ENCODE measurements at places on chromosomes 4 and X.

GRCh38 chr4:86043755-86044592 is 315.9 kb downstream of the MAPK10 start:
- DNase-seq, result peak; percentile 2
- H3K27me3 ChIP-seq, result no peaks in the 10 kb centered on the region
- H3K4me3 ChIP-seq, result no peak overlapping the region
- no peaks in the 10 kb centered on the region for H3K4me1 ChIP-seq
- H3K36me3 ChIP-seq, result no peaks in the 10 kb centered on the region

DNA sequence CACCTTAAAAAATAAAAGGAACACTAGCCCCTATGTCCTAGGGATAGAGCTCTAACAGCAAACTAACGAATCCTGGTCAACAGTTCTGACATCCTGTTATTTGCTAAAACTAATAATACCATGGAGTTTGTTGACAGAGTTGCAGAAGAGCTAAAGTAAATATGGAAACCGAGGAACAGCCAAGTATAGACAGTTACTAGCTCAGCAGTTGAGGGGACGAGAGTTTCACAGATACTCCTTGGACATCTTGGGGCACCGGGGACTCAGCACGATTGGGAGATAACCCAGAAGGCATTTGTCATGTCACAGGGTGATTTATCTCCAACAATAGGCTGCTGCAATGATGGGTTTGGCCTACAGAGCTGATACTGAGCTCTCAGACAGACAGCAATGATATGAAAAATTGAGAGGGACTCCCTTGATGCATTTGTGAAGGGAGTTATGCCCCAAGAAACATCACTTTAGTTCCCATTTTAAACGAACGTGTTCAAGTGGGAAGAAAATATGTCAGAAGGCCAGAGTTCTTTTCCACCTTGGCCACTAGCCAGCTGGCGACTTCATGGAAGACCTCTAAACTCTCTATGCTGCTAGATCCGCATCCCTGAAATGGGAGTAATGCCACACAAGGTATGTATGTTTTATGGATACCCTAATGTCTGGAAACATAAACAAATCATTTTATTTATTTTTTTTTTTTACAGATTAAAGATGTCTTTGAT is 48.6 kb downstream of the TSC22D3 start:
- no peaks in the 10 kb centered on the region for H3K27me3 ChIP-seq
- no peak for DNase-seq

- H3K27me3 ChIP-seq, result no peaks in the 10 kb centered on the region
- H3K4me1 ChIP-seq, result peaks cover 1% of the 10 kb centered on the region
- peaks cover 40% of the 10 kb centered on the region for H3K36me3 ChIP-seq
- H3K27ac ChIP-seq, result no peak overlapping the region
- no peak overlapping the region for H3K4me3 ChIP-seq
- DNase-seq, result peak; percentile 9
Observed at GRCh38 chr4:102299354-102300107, 45.8 kb downstream of the SLC39A8 start.

DNA sequence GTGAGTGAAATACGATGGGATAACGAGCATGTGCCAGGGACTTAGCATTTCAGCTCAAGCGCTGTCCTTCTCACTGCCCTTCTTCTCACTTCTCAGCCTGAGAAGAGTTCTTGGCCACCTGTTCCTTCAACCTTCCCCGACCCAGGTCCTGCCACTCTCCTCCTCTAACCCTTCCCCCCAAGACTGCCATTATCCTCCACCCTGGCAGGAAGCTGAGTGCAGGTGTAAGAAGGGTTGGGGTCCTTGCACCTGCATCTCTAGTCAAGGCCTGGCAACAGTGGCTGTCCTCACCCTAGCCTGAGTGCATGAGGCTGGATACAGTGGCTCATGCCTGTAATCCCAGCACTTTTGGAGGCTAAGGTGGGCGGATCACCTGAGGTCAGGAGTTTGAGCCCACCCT is 19.9 kb upstream of the STIM2 start:
- peaks cover 4% of the 10 kb centered on the region for H3K4me1 ChIP-seq
- no peaks in the 10 kb centered on the region for H3K27me3 ChIP-seq
- no peak overlapping the region for H3K4me3 ChIP-seq

- no peak for DNase-seq
- no peaks in the 10 kb centered on the region for H3K4me1 ChIP-seq
- H3K27ac ChIP-seq, result no peak overlapping the region
- no peaks in the 10 kb centered on the region for H3K36me3 ChIP-seq
- H3K4me3 ChIP-seq, result no peak overlapping the region
Observed at GRCh38 chr4:54842226-54842625, 184.5 kb downstream of the KIT start.

DNA sequence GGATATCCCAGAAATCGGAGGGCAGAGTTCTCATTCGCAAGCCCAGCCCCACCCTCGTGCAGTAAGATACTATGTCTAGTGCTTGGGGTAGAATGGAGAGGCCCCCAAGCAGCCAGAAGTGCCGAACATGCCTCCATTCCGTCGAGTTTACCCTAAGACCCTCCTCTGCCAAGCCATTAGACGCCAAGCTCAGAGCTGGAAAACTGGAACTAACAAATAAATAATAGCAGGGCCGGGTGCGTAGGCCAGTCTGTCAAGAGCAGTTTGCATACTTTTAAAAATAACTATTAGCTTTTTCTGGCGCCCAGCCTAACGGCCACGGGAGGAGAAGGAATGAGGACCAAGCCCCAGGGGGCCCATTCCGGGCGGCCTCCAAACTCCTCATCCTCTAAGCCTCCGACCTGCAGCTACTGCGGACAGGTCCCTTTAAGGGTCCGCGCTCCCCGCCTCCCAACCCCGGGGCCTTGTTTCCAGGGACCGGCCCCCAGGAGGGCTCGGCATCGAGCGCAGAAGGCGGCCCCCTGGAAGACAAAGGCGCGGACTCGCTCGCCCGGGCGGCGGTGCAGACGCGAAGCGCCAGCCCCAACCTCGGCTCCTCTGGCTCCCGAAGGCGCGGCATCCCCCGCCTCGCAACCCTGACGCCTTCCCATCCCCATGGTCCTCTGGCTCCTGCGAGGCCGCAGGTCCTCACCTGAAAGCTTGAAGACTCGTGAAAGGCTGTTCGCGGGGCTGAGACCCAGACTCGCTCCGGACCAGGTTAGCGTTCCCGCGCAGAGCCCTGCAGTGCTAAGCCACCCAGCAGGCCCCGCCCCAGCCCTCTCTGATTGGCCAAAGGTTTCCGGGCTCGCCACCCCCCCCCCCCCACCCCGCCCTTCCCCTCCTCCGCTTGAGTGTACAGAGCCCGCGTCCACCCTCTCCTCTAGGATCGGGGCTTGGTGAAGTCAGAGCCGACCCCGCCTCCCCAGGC is at the start of gene TMSB15A:
Gene TMSB15A (minus strand): TSS at position 765 of the 967 bp plus-strand sequence.
- H3K4me1 ChIP-seq, result peaks cover 9% of the 10 kb centered on the region
- peak; percentile 50 for DNase-seq
- H3K27me3 ChIP-seq, result peaks cover 34% of the 10 kb centered on the region
- peak within 1 kb of the TSS; percentile 74 for H3K4me3 ChIP-seq
- no peaks in the 10 kb centered on the region for H3K36me3 ChIP-seq
- H3K27ac ChIP-seq, result no peak within 1 kb of the TSS

DNA sequence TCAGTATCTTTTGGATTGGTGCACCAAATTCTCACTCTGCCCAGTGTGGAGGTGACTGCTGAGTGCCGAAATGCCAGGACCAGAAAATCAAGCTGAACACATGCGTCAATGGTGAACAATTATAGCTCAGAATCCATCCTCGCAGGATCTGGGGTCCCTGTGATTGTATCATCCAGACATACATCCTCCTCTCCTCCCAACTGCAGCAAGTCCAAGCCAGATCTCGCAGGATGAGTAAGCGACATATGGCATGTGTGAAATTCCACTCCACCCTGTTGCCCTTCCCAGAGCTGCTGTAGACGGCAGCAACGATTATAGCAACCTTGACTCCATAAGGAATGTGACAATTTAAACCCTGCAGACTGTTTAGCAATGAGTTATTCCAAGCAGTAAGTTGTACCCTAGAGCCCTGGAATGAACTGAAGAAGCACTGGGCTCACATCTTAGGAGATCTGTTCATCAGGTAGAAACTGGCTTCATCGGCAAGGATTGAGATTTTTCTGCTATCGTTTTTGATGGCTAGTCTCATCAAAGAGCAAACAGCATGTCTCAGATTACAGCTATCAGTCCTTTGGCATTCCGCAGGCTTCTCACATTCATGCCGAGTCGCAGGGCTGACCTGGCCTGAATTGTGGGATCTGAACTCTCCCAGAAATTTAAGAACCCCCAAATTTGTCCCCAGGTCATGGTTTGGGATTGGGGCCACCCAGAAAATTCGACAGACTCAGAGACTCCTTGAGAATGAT is 35.5 kb upstream of the SORBS2 start:
- H3K4me1 ChIP-seq, result no peaks in the 10 kb centered on the region
- H3K27me3 ChIP-seq, result no peaks in the 10 kb centered on the region
- DNase-seq, result no peak
- H3K4me3 ChIP-seq, result no peak overlapping the region
- H3K27ac ChIP-seq, result no peak overlapping the region

- no peak overlapping the region for H3K4me3 ChIP-seq
- no peaks in the 10 kb centered on the region for H3K27me3 ChIP-seq
- H3K27ac ChIP-seq, result no peak overlapping the region
- peaks cover 11% of the 10 kb centered on the region for H3K4me1 ChIP-seq
- H3K36me3 ChIP-seq, result no peaks in the 10 kb centered on the region
- no peak for DNase-seq
Observed at GRCh38 chr4:3340700-3341083, 47.9 kb downstream of the RGS12 start.

DNA sequence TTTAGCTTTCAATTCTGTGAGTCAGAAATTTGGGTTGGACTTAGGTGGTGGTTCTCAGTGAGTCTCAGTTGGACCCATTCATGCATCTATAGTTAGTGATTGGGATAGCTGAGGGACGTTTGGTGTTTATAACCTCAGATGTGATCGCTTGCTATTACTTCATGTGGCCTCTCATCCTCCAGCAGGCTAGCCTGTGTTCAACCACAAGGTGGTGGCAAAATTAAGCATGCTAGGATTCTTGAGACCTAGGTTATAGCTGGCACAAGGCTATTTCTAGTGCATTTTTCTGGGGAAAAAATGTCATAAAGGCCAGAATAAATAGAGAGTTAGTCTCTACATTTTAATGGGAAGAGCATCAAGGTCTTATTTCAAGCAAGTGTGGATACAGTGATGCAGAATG is 10.9 kb upstream of the GRPR start:
- H3K27ac ChIP-seq, result no peak overlapping the region
- H3K27me3 ChIP-seq, result no peaks in the 10 kb centered on the region
- H3K4me1 ChIP-seq, result no peaks in the 10 kb centered on the region
- H3K36me3 ChIP-seq, result no peaks in the 10 kb centered on the region
- DNase-seq, result no peak

- no peak overlapping the region for H3K4me3 ChIP-seq
- H3K27ac ChIP-seq, result no peak overlapping the region
- no peak for DNase-seq
- H3K27me3 ChIP-seq, result no peaks in the 10 kb centered on the region
- H3K4me1 ChIP-seq, result peaks cover 19% of the 10 kb centered on the region
Observed at GRCh38 chr4:40140196-40140595, 56.6 kb upstream of the RHOH start.

GRCh38 chr4:167867191-167867590 is 225.1 kb upstream of the ANXA10 start:
- no peaks in the 10 kb centered on the region for H3K27me3 ChIP-seq
- H3K4me3 ChIP-seq, result no peak overlapping the region
- H3K36me3 ChIP-seq, result no peaks in the 10 kb centered on the region
- DNase-seq, result no peak

- no peak overlapping the region for H3K27ac ChIP-seq
- H3K36me3 ChIP-seq, result no peaks in the 10 kb centered on the region
- H3K27me3 ChIP-seq, result no peaks in the 10 kb centered on the region
- no peaks in the 10 kb centered on the region for H3K4me1 ChIP-seq
- H3K4me3 ChIP-seq, result no peak overlapping the region
- no peak for DNase-seq
Observed at GRCh38 chr4:131302108-131302507, 1847.0 kb upstream of the PCDH10 start.

GRCh38 chr4:91147067-91147466 is 1019.9 kb downstream of the CCSER1 start:
- no peak for DNase-seq
- H3K36me3 ChIP-seq, result no peaks in the 10 kb centered on the region
- H3K4me3 ChIP-seq, result no peak overlapping the region

DNA sequence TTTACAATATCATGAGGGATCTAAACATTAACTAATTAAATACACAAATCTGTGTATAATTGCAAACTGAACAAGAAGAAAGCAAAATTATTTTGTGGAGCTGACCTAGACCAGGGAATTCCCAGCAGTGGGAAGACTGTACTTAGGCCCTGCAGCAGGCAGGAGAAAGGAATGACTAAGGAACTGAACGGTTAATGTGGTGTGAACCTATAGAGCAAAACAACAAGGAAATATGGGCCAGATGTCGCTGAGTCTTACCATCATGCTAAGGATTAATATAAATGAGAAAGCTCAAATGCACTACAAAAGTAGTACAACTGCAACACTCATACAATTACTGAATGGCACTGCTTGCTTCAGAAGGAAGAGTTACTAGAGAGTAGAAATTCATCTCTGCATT is 120.3 kb upstream of the ATXN3L start:
- H3K36me3 ChIP-seq, result no peaks in the 10 kb centered on the region
- H3K4me1 ChIP-seq, result peaks cover 7% of the 10 kb centered on the region
- no peak overlapping the region for H3K4me3 ChIP-seq
- no peak for DNase-seq
- no peaks in the 10 kb centered on the region for H3K27me3 ChIP-seq
- no peak overlapping the region for H3K27ac ChIP-seq

DNA sequence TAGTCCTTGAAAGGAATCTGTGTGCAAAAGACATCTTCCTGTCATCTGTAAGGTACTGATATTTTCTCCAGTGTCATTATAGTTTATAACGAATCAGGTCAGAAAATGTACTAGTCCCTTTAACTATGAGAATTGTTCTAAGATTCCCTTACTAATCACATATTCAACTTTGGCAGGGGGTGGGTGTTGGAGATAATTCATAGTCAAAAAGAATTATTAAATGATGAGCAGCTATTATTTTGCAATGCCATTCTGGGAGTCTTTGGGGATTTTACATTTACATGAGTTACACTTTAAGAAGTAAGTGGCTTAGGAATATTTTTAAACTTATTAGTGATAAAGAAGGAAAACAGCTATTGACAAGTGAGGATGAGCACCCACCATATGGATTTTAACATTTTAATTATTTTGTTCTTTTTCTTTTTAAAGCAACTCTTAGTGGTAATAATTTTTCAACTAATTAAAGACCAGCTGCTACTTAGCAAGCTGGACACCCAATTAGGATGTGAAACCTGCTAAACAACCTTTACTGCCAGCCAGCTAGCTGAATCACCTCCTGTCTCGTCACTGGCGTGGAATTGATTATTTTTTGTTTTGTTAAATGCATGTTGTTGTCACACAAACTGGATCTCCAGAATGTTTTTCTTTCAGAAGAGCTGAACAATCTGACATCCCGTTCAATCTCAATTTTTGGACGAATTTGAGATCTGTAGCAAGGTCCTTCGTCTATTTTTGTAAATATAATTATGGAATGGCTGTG is 219.2 kb downstream of the ARAP2 start:
- no peaks in the 10 kb centered on the region for H3K27me3 ChIP-seq
- no peaks in the 10 kb centered on the region for H3K4me1 ChIP-seq
- H3K27ac ChIP-seq, result no peak overlapping the region
- no peak overlapping the region for H3K4me3 ChIP-seq

DNA sequence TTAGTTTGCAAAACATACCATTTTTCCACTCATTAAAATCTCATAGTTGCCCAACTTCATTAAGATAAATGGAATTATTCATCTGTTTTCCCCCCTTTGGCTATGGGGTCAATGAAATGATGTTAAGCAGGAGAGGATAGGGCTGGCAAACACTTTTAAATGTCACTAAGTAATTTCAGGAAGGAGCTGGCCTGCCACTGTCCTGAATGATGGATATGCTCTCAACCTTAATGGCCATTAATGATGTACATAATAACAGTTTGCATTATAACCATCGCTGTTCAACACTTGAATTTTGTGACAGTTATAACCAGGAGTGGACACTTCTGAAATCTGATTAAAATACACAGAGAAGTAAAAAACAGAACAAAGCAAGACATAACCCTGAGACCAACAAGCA is 77.2 kb downstream of the C4orf51 start:
- DNase-seq, result no peak
- peaks cover 45% of the 10 kb centered on the region for H3K4me1 ChIP-seq
- H3K27me3 ChIP-seq, result peaks cover 2% of the 10 kb centered on the region
- peak overlapping the region; percentile 10 for H3K4me3 ChIP-seq

Measured in activated naive CD8-positive, alpha-beta T cell treated with anti-CD3 and anti-CD28 coated beads, Interleukin-2, amount 50 U/mL, for 24 hours (primary cell).